ENCODE measurements at places on chromosomes 5 and 9.

GRCh38 chr5:169100735-169101075, 200.2 kb downstream of the SLIT3 start:
- DNase-seq = no peak

- no peak for DNase-seq
Measured at GRCh38 chr5:157335534-157336422, 69.9 kb downstream of the CYFIP2 start.

- DNase-seq = no peak
Measured at GRCh38 chr9:80885894-80886293, 803.5 kb downstream of the TLE1 start.

GRCh38 chr9:84173961-84174360, 166.6 kb downstream of the SLC28A3 start:
- DNase-seq = no peak

DNA sequence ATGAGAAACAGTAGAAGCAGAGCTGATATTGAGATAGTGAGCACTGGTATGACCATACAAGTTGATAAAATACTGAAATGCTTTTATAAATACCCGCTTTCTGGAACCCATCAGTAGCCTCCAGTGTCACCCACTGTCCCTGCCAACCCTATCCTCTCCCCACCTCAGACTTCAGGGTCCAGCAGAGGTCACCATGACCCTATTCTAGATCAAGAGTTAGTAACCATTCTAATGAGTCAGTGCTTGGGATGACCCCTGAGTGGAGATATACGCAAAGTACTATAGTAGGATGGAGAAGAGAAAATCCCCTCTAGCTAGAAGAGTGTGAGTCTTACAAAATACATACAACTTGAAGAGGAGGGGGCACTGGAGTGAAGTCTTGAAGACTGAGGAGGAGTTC, 297.9 kb upstream of the BRINP1 start:
- no peak for DNase-seq

DNA sequence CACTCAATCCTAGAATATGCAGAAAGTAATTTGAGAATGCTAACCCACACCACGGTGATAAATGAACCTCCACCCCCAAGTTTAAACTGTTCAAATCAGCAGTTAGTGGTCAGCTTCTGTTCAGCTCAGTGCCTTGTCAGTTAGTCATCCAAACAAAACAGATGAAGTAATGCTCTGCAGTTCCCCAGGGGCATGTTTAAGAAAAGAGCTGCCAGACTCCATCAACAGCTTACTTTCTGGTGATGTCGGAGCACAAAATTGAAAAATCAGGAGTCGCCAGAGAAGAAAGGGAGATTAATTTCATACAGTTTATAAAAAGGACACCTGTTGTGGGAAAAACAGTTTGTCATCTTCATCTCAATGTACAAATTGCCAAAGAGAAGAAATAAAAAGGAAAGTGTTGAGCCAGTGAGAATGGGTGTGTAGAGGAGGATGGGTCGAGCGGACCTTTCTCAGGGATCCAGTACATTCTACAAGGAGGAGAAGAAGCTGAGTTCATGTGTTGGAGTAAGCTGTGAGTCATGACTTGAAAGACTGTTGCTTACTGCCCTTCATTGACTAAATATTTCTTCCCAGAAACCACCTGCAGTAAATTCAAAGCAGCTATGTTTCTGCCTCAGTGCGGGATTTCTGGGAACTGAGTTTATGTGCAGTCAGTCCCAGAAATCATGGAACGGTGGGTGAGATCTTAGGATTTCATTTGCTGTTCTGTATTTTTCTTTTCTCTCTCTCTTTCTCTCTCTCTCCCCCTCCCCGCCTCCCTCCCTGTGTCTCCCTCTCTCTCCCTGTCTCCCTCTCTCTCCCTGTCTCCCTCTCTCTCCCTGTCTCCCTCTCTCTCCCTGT, 13.7 kb downstream of the TRIO start:
- no peak for DNase-seq

- DNase-seq = no peak
Measured at GRCh38 chr5:83549674-83550073, 78.1 kb downstream of the VCAN start.

DNA sequence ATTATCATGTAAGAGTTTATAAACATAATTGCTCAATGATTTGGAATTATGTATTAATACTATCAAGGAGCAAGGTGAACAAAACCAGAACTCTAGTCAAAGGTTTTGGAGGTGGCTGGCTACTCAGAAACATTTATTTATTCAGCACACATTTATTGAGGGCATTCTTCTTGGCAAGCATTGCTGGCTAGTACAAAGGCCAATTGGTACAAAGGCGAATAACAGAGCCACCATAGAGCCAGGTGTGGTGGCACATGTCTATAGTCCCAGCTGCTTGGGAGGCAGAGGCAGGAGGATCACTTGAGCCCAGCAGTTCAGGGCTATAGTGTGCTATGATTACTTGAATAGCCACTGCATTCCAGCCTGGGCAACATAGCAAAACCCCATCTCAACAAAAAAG, 242.1 kb downstream of the CWC27 start:
- no peak for DNase-seq

- DNase-seq = no peak
Measured at GRCh38 chr9:78994471-78994870, 577.3 kb upstream of the TLE4 start.
